ENCODE measurements at places on chromosomes 7 and 10.

DNA sequence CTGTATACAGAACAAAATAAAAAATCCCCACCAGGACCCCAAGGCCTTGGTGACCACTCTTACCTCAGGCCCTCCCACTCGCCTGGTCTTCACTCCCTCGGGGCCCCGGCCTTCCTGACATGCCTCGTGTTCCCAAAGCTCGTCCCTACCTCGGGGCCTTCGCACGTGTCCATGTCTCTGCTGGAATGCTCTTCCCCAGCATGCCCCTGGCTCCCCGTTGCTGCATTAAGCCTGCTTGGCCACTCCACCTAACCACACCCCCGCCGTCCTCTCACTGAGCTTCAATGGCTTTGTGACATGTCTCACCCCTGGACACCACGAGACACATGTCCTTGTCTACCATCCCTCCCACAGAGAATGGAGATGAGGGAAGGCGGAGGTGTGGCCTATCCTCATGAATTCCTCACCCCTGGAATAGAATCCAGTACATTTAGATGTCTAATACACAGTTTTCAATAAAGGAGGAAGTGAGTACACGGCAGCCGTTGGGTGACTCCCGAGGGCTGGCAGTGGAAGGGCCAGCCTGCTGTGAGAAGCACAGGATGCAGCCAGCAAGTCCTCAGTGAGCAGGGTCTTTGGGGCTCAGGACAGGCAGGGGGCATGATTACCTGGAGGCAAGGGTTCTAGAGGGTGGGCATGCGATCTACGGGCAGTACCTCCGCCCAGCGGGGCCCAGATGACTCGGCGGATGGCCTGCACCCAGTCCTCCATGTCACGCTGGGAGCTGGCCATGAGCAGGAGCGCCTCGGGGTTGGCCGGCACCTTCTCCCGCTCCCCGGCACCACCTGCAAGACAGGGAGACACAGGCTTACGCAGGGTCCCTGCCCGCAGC, 125.7 kb downstream of the ARHGAP22 start:
- no peak for DNase-seq

DNA sequence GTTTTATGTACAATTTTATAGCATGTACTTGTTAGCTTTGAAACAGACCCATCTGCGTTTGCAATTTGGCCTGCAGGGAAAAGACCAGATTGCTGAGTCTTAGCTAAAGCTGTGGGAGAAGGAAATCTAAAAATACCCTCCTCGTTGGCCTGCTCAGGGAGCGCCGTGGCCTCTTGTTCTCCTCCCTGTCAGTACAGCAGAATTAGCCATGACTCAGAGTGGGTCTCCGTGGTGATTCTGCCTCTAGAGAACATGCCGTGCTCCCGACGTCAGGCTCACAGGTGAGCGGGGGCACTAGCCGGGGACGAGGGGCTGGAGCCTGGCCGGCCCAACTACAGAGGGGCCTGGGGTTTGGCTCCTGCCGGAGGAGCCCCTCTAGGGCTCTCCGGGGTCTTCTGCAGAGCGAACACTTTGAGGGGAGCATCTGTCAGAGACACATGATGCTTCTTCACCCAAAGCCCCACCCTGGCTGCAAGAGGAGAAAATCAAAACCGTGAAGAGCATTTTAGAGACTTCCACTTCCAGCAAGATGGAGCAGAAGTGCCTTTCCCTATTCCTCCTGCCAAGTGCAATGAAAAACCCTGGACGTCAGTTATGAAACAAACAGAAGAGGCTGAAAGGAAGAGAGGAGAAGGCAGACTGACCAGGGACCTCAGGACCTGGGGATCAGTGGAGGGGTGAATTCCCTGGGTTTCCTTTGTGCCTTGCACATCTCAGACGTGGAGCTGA, 98.9 kb downstream of the LHPP start:
- DNase-seq, result no peak

DNA sequence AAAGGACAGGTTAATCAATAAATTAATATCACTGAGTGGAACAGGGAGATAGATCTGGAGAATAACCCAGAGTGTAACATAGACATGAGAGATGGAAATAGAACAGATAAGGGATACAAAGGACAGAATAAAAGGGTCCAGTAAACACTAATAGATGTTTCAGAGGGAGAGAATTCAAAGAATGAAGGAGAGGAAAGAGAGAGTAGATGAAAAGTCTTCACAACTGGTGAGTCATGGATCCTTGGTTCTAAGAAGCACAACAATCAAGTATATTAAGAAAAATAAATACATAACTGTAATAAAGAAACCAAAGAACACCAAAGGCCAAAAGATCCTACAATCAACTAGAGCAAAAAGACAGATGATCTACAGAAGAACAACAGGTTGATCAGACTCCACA, 66.3 kb downstream of the BEND7 start:
- no peak for DNase-seq

DNA sequence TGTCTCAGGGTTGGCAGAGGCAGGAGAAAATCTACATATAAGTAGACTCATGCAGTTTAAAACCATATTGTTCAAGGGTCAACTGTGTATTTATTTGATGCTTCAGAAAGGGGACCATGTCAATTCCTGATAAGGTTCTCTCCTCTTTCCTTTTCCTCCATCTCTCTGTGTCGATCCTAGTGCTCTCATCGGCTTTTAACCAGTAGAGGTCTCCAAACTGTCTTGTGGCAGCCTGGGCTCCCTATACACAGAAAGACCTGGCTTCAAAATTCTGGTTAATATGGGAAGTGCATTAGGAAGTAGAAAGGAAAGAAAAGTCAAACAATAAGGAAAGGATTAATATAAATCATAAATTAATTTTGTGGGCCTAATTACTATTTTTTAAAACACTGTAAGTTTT, 304.4 kb upstream of the C7orf33 start:
- DNase-seq, result no peak

DNA sequence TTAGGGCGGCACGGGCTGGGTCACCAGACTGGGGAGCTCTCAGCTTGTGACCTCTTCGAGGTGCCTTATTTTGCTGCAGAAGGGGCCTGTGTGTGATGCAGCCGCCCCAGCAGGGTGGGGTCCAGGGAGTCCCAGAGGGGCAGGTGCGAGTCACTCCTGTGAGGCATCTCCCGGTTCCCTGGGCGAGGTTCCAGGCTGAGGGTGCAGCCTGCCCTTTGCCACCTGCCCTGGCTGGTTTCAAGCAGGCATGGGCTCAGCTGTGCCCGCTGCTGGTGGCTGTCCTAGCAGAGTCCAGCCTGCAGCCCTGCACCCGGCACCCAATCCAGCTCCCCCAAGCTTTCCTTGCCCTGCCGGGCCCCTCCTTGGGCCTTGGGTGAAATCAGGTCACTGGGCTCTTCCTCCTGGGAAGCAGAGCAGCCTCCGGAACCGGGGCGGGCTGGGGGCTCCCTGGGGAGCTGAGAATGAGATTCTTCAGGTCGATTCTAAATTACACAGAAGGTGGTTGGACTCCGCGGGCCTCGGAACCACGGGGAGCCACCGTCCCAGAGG, 64.8 kb downstream of the PWWP2B start:
- DNase-seq, result no peak

DNA sequence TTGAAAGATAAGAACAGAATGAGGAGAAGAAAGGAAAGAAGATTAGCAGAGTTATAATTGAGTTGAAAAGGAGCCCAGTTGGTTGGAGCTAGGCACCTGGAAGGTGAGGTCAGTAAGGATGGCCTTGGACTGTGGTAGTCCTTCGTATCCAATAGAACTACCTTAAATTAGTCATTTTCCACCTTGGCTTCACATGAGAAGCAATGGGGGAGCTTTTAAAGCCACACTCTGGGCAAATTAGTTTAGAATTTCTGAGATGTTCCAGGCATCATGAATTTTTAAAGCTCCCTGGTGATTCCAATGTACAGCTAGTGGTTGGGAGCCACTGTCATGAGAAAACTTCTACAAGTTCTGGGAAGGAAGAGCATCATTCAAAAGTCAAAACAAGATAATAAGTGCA, 27.3 kb upstream of the CYP3A5 start:
- DNase-seq, result no peak

DNA sequence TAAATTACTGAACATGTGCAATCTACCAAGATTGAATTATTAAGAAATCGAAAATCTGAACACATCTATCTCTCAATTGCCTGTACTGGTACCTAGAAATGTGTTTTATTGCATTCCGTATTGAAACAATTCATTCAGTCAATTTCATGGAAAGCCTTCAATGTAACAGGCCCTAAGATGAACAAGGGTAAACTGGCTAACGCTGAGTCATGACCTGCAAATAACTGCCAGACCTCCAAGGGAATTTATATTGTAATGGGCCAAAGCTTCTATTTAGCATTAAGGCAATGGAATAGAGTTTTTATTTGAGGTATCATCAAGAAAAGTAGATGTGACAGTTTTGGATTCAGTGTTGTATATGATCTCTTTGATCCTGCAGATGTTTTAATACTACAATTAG, 49.9 kb upstream of the CD36 start:
- no peak for DNase-seq

GRCh38 chr10:79260811-79261740, 86.2 kb upstream of the PPIF start:
- DNase-seq, result no peak

DNA sequence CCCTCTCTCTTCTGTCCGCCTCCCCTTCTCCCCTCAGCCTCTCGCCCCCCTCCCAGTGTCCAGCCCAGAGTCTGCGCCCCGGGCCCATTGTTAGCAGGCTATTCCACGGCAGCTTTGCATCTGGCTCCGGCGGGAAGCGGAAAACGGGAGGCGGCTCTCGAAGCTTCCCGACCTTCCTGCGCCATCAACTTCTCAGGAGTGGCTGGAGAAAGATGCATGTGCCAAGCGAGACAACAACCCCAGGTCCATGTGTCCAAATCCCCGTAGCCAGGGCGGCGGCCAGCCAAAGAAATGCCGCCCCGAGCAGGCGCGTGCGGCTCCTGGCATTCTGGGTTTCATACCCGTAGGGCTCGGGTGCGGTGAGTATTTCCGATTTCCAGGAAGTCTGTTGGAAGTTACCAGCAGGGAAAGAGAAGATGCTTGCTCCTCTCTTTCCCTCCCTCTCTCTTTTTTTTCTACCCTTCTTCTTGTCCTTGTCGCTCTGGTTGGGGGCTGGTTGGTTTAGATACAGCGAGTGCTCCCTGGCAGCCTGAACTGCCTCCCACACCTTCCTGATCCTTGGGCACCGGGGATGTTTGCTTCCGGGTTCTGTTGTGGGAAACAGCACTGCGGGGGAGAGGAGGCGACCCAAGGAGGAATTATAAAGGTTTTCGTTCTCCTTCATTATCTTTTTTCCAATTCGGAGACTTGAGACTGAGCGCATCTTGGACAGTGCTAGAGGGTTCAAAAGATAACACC, 1.2 kb upstream of the HOXA2 start:
- DNase-seq, result no peak

- DNase-seq, result no peak
These were observed 25.8 kb downstream of the STN1 start for GRCh38 chr10:103892181-103892580.

DNA sequence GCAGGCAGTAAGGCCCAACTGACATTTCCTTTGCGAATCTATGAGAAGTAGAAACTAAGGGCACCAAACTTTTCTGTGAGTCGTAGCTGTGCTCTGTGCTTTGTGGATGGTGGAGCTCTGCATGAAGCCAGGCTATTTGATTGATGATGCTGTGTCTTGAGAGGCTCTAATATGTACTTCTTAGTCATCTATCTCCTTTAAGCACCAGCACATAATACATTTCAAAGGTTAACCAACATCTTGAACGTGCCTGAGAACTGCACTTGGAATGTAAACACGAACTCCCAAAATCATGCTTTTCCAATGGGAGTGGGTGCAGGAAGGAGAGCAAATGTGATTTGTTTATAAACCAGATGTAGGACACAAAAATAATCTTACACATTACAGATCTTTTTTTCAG, 411.6 kb downstream of the PARD3 start:
- no peak for DNase-seq

GRCh38 chr10:62710182-62710581, 94.3 kb upstream of the ADO start:
- no peak for DNase-seq

DNA sequence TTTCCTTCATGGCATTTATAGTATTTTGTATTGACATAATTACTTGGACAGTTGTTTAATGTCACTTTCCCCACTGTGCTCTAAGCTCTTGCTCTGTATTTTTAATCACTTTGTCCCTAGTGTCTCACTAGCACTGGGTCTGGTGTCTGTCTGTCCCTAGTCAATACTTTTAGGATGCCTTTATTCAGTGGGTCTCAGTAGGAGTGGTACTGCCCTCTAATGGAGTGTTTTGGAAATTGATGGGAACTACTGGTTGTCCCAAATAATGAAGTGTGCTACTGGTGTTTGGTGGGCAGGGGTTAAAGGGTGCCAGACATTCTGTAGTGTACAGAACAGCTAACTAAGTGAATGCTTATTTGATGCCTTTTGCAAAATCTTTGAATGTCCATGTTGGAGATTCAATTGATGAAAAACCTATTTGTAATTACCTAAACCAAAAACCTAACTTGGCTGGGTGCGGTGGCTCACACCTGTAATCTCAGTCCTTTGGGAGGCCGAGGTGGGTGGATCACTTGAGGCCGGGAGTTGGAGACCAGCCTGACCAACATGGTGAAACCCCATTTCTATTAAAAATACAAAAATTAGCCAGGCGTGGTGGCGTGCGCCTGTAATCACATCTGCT, 33.3 kb downstream of the CDK14 start:
- peak; percentile 18 for DNase-seq

DNA sequence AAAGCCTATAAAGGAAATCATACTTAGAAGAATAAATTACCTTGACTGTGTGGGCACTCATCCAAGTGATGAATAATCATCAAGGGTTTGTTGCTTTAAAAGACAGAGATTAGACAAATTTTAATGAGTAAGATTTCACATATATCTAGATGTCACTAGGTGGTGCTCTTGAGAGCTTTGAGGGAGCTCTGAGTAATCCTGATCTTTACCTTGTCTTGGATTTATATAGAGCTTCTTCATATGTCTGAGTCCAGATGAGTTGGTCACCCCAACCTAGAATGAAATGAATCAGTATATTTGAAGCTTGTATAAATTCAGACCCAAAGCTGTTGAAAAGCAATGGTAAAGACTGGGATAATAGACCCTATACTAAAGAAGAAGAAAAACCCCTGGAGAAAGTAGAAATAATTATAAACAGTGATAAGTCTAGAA, 3.7 kb downstream of the AGR2 start:
- peak; percentile 27 for DNase-seq

Data from Jurkat, Clone E6-1 (cell line).